ENCODE measurements at places on chromosomes 5 and 9. TPM values are rescaled to one million over a fixed set of nuclear protein-coding genes. Genes with fewer than 3 reads are reported as not detected.

The SLC1A3 gene
- total RNA-seq = 1.5 TPM

The JAKMIP2 gene
- total RNA-seq = 4.9 TPM

The SARDH gene
- 1.6 TPM for total RNA-seq

The SPACA9 gene
- total RNA-seq = 6.3 TPM

The CCIN gene
- total RNA-seq = 0.26 TPM

The PCDHB2 gene
- total RNA-seq = not detected

The SPATA6L gene
- total RNA-seq = 0.72 TPM

The MED7 gene
- 15.5 TPM for total RNA-seq

The RGS7BP gene
- not detected for total RNA-seq

The NUTM2G gene
- total RNA-seq = not detected

The KCNIP1 gene
- total RNA-seq = not detected

GRCh38 chr9:109507421-109507838 lies 9.3 kb upstream of the PTPN3 start:
- DNase-seq = no peak

GRCh38 chr5:144356489-144356888 lies 185.8 kb downstream of the KCTD16 start:
- DNase-seq = no peak

DNA sequence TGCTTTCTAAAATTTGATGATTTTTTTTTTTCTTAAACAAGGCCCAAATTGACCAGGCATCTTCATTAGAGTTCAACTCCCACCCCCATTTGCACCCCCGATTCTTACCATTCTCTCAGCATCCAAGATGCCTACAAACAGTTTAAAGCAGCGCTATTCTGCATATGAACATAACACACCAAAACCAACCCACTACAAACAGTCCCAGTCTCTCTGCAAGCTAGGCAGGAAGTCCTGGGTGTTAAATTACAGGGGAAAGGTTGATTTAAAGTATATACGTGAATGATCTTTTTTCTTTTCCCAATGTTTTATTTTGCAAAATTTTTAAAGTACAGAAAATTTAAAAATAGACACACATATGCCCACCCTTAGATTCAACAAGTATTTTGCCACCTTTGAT lies 127.0 kb downstream of the ADAMTS12 start:
- no peak for DNase-seq

DNA sequence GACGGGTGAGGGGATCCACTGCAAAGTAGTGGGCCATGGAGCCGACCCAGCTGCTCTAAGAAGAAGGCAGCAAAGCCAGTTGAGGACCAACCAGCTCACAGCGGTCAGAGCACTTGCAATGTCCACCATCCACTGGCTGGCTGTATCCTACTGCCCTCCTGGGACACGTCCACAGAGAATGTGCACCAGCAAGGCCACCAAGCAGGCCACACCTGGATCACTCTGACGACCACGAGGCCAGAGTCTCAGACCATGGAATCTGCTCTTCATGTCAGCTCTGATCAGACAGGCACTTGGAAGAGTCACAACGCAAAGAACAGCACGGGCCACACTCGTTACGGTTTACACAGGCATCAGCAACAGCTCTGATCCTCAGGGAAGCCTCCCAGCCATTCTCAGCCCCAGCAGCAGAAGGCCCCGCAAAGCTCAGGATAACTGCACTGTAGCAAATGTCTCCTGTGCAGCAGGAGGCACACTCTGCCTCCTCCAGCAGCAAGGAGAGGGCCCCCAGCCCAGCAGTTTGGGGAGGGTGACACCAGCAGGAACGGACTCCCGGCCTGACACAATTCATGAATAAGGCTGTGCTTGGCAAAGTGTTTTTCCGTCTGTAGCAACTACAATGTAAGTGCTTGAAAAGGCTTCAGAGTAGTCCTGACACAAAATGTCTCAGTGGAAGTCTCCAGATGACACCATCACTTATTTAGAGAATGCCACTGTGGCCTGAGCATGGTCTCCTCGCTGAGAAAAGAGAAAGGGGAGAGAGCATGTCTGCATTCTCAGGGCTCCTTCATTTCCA lies 15.7 kb downstream of the SEMA4D start:
- DNase-seq = no peak

DNA sequence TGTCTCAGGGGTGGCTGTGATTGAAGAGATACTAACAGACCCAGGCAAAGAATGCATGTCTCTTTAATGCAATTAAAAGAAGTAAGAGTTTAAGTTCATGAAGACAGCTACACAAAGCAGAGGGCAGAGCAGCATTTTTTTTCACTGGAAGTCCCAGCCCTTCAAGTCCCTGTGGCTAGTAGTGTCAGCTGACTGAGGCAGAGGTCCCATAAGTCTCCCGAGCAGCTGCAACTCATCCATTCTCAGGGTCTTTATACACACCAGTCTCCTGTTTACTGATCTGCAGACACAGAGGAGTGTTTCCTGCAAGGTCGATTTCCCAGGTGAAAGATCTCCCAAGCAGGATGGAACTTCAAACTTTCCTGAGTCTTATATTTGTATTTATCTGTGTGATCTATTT lies 169.4 kb upstream of the GLRA1 start:
- DNase-seq = no peak

DNA sequence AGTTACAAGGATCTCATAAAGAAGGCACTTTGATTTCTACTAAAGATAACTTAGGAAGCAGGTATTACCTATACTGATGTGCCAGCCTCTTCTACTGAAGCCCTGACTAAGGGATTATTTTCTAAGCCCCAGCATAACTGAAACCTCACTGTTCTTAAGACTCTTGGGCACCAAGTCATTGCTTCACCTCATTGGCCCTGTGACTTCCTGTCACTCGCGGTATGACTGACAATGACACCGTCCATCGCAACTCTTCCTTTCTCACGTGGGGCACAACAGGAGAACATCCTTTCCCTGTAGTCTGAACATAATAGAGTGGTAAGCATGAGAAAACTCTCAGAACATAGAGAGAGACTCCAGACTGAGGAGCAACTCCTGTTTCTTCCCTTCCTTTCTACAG lies 6.4 kb downstream of the OR2V2 start:
- no peak for DNase-seq

GRCh38 chr9:129319938-129320481 lies 141.9 kb upstream of the IER5L start:
- DNase-seq = no peak

DNA sequence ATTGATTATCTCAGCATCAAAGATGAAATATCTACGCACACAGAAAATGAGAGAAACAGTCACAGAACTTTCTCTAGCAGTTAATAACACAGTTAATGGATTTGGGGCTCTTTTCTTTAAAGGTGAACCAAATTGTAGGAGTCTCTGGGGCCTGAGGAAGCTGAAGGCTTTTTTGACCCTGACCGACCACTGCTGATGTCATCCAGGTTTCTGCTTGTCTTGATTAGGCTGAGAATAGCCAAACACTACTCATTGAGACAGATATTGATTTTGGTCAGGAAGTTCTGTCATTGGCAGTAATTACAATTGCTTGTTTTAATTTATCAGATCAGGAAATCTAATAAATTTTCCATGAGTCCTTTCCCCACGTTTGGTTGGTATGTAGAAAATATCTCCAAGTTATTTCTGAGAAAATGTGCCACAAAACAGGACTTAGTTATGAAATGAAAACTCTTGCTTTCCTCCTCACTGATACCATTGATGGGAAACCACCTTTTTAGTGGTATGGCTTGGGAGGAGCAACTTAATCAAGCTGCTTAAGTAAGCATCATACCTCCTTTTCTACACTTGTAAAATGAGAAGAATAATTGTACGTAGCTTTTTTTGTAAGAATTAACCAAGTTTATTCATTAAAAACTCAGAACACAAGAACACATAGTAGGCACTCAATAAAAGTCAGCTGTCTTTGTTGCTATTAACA lies 19.7 kb downstream of the CARTPT start:
- DNase-seq = no peak

- DNase-seq = no peak
These were observed 3.3 kb upstream of the OR2V1 start for GRCh38 chr5:181134259-181134658.

GRCh38 chr5:144503123-144503522 lies 332.4 kb downstream of the KCTD16 start:
- no peak for DNase-seq

DNA sequence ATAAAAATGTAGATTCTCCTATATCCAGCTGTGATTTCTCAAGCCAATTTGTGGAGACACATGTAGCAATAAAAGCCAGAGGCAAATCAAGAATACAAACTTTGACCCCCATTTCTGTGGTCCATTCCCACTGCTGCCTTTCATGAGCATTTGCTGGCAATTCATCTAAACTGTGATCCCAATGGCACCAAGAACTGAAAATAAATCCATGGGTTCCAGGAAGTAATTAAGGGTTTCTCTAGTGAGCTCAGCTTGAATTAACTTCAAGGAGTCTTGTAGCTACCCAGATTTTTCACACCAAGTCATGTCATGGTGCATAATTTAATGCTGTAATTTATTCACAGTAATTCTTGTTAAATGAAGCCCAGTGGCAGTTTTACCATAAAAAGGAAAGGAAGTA lies 145.0 kb upstream of the SMC2 start:
- no peak for DNase-seq

DNA sequence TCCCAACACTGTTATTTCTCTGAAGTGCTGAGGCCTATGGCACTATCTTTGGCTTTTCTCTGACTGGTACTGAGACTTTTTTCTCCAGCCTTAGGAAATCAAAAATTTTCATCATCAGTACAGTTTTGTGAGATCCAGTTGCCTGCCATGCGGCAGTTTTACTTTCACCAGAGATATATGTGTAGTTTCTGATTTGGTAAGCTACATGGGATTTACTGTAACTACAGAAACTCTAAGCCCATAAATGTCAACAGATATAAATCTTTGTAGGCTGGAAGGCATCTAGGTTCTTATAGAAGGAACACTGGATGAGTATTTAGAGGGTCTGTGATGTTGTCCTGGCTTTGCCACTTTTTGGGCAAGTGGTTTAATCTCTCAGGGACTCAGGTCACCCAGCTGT lies 69.0 kb downstream of the DOCK2 start:
- DNase-seq = no peak

DNA sequence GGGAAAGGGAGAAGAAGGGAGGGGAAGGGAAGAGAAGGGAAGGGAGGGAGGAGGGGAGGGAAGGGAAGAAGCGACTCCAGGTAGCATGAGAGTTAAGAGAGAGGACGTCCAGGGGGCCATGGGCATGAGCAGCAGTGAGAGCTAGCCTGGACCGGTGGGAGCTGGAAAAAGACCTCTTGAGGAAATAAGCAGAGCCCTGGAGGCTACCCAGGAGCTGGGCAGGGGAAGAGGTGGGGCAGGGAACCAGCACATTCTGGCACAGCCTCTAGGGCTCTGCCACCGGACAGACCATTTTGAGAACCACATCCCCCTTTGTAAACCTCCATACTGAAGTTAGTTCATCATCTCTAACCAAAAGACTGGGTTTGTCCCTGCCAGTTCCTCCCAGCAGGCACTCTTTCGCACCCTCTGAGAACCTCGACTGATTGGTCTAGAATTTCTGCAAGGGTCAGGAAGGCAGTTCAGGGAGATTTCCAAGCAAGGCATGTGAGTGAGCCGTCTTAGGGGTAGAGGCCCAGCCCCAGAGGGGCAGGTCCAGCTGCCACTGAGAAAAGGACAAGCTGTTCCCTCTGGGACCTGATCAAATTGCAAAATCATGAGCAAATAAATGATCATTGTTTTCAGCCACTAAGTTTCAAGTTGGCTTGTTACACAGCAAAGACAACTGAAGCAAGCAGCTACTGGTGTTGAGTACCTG lies 11.6 kb downstream of the NAIF1 start:
- DNase-seq = no peak

DNA sequence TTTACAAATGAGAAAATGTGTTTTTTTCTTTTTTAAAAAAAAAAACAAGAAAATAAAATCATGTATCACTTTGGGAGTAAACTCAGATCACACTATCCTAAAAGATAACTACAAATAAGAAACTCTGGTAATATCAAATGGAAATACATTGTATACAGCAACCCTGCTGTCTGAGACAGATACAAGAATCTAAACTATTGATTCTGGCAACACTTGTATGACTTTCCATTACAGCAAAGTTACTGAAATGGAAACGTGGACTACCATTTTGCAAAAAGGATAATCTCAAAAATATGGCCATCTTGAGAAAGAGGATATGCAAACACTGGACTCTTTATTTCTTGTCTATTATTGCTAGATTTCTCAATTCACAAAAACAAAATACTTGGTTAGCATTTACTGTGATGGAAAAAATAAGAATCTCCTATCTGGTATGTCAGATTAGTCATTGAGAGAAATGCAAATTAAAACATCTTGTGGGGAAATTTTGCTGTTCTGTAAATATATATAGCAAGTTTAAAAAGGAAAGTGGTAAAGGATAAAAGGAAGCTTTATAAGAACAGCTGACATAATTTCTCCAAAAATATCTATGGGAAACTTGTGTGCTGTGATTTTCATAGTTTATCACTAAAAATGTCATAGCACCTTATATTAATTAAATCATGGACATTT lies 112.9 kb upstream of the FER start:
- DNase-seq = no peak

DNA sequence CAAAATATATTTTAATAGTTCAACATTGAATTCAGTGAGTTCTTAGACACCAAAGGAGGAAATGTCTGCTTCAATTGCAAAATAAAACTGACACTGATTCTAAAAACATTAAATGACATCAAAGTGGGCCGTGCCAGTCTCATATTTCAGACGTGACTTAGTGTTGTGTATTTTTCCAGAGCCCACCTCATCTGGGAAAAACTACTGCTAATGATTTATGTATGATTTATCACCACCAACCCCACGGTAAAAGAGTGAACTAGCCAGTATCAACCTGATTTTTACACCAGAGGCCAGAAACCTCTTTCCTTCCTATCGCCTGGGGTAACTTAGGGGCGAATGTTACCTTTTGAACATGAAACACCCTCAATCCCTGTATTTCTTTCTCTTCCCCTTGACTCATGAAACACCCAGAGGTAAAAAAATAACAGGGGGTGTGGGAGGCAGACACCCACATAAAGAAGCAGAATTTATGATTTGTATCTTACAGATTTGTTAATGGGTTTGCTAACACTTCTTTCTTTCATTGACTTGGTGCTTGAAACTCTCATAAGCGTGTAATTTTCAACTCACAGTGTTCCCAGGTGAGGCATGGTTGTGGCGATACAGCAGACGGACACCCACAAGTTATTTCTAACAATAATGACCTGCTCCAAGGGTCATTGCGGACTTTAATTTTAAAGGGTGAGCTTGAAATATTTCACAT lies 56.4 kb upstream of the FANCC start:
- no peak for DNase-seq

- no peak for DNase-seq
These were observed 298.9 kb downstream of the CCDC171 start for GRCh38 chr9:15851766-15852165.

DNA sequence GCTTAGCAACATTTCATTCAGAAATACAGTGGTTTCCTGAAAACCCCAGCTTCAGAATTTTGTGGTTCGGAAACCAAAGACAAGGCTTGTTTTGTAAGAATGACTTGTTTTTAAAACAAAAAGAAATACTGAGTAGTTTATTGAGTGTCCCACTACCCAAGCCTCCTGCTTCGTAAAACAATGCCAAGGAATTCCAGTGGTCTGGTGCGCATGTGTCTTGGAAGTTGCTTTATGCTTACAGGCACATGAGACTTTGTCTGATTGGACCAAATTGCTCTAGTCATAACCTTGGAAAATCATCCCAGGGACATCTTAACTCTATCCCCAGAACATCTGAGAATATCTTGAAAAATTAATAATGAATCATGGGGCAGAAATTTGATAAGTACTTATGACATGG lies 77.1 kb upstream of the FST start:
- no peak for DNase-seq

GRCh38 chr5:56170557-56170956 lies 62.6 kb downstream of the ANKRD55 start:
- DNase-seq = no peak

Data from activated naive CD8-positive, alpha-beta T cell treated with anti-CD3 and anti-CD28 coated beads, Interleukin-2, amount 10 ng/mL, durations not matched to agents 7 days and 5 days (primary cell).